ENCODE measurements at places on chromosomes 1 and 21.

DNA sequence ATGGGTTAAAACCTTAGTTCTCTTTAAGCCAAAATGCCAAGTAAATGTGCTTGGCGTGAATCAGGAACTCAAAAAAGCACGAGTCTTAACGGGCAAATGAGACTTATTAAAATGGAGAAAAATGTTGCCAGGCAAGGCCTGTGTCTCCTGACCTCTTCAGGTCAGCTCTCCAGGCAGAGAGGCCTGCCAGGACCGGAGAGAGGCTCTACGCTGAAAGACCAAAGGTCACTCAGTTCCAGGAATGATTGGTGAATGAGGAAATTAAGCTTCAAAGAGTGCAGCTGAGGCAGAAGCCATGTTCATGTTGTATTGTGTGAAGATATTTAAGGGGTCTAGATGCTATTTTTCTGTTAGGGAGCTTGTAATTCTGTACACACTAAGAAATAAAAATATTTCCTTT lies 66.6 kb downstream of the SPAG17 start:
- DNase-seq: no peak

- no peak for DNase-seq
These were observed 158.0 kb downstream of the CENPF start for GRCh38 chr1:214761030-214761429.

- no peak for DNase-seq
These were observed 35.7 kb upstream of the EPS8L3 start for GRCh38 chr1:109799445-109799844.

- DNase-seq: no peak
These were observed 46.4 kb upstream of the BARHL2 start for GRCh38 chr1:90763506-90763905.

DNA sequence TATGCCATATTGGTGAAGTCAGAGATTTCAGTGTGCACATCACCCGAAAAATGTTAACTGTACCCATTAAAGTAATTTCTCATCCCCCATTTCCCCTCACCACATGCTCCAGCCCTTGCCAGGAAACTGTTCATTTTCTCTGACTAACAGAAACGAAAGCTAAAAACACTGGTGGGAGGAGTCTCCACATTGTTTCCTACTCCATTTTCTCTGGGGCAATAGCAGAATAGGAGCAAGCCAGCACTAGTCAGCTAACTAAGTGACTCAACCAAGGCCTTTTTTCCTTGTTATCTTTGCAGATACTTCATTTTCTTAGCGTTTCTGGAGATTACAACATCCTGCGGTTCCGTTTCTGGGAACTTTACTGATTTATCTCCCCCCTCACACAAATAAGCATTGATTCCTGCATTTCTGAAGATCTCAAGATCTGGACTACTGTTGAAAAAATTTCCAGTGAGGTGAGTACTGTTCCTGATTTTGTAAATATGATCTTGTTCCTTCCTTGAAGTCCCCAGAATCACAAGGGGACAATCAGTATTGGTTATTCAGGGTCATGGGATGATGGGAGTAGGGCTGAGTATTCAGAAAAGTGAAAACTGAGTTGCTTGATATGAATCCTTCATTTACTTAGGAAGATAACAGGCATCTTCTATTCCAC lies at the start of gene IFI16:
TSS of gene IFI16 (plus strand) at position 204 of the 658 bp plus-strand sequence. CDS start 4,774 bp downstream, outside the sequence.
- peak; percentile 11 for DNase-seq

- no peak for DNase-seq
These were observed 62.8 kb downstream of the XCL2 start for GRCh38 chr1:168480997-168481396.

GRCh38 chr1:7186382-7187111 lies 401.3 kb downstream of the CAMTA1 start:
- DNase-seq: no peak

DNA sequence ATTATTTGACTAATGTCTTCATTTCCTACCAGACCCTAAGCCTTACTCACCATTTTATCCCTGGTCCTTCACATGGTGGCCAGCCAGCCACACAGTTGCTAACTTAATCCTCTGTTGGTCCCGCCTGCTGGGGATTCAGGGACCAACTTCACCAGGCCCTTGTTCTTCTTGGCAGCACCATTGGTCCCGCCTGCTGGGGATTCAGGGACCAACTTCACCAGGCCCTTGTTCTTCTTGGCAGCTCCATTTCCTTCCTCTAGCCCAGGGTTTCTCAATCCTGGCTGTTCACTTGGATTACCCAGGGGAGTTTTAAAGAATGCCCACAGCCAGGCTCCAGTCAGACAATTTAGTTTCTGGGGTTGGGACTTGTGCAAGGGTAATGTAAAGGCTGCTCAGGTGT lies 233.1 kb upstream of the CSF3R start:
- no peak for DNase-seq

DNA sequence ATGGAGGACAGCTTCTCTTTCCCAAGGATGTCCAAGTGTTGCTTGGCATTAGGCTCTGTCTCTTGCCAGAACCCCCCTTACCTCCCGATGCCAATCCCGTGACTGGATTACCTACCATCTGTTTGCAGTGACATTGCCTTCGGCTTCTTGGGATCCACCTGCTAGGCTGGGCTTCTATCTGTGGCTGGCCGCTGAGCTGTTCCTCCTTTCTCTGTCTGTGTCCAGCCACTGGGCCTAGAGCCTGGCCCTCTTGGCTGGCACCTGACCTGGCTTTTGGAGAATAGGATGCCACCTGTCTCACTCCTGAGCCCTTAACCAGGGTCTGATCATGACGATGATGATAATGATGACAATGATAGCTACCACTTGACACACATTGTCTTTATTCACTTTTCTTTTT lies 41.6 kb upstream of the STUM start:
- DNase-seq: no peak

- DNase-seq: no peak
These were observed 18.8 kb downstream of the ITSN1 start for GRCh38 chr21:33661146-33661545.

DNA sequence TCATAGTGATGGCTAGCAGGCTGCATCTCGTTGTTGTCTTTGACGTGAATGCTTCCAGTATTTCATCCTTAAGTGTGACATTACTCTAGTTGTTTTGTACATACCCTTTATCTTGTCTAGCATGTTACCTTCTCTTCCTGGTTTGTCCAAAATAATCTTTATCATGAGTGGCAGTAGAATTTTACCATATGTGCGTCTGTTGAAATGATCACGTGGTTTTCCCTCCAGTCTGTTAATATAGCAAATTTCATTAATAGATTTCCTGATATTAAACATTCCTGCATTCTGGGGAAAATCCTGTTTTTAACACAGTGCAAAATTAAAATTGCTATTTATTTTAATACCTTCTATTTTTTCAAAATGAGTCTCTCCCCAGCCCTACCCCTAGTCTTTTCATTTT lies 15.6 kb downstream of the ADARB1 start:
- no peak for DNase-seq

DNA sequence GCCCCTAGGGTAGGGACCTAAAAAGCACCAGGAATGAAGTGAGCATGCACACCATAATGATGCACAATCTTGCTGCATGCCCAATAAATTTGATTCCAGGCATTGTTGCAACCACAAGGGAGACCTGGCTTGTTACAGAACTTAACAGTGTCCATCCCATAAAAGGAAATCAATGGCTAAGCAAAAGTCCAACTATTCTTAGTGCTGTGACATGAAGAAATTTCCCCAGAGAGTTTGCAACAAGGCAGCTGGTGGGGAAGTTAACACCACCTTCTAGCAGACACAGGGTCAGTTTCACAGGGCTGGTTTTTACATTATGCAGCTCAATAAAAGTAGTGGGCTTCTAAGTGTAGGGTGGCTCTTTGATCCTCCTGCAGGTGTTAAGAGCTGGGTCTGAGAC lies 221.1 kb downstream of the KCNJ6 start:
- no peak for DNase-seq

DNA sequence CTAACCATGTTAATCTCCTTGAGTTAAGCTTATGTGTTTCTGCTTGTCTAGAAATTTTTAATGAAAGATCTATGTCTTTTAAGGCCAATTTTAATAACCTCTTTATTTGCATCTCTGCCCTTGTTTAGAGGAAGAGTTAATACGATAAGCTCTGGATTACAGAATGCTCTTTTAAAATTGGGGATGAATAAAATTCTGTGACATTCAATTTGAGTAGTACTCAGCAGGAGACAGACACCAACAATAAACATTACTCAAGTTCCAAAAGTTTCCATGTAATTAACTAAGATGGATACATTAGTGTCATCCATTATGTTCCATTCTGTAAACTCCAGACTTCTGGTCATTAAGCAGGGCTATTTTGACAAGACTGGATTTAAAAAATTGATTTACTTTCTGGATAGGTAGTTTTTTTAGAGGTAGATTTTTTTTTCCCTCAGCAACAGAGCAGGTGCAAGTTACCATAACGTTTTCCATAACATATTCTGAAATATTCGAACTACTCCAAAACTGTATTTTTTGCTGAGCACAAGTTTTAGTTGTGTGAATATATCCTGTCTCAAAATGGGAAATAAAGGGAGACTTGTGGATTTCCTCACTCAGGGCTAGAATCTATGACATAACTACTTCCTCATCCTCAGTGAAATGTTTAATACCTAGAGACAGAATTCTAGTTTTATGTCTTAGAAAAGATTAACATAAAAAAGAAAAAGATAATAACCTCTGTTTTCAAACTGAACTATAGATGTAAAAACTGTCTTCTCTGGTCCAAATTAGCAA lies 221.7 kb downstream of the NEGR1 start:
- DNase-seq: no peak

- DNase-seq: peak; percentile 14
These were observed 26.1 kb upstream of the CLSTN1 start for GRCh38 chr1:9849691-9850441.

DNA sequence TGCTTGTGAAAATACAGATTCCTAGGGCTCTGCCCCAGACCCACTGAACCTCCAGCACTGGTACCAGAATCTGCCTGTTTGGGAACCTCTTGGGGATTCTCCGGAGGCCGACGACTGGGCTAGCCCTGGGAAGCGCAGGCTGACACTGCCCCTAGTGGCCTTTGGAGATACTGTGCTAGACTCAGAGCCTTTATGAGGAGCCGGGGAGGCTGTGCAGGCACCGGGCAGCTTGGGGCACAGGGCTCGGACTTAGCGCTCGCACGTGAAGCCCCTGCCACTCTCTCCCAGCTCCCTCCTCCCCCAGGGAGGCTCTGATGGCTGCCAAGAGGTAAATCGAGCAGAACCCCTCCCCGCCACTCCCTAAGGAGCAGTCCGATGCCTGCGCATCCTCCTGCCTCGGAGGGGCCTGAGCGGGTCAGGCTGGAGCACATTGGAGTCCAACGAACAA lies 144.6 kb upstream of the TNR start:
- DNase-seq: peak; percentile 68

DNA sequence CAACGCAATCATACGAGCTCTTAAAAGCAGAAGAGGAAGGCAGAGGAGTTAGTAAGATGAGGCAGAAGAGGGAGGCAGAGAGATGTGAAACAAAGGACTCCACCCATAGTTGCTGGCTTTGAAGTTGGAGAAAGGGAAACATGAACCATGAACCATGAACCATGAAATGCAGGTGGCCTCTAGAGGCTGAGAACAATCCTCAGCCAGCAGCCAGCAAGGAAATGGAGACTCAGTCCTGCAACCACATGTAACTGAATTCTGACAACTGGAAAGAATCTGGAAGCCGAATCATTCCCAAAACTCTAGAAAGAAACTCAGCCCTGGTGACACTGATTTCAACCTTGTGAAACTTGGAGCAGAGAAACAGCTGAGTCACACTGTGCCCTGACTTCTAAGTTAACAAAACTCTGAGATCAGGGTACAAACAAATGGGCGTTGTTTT lies 10.1 kb downstream of the DIPK1A start:
- DNase-seq: no peak

DNA sequence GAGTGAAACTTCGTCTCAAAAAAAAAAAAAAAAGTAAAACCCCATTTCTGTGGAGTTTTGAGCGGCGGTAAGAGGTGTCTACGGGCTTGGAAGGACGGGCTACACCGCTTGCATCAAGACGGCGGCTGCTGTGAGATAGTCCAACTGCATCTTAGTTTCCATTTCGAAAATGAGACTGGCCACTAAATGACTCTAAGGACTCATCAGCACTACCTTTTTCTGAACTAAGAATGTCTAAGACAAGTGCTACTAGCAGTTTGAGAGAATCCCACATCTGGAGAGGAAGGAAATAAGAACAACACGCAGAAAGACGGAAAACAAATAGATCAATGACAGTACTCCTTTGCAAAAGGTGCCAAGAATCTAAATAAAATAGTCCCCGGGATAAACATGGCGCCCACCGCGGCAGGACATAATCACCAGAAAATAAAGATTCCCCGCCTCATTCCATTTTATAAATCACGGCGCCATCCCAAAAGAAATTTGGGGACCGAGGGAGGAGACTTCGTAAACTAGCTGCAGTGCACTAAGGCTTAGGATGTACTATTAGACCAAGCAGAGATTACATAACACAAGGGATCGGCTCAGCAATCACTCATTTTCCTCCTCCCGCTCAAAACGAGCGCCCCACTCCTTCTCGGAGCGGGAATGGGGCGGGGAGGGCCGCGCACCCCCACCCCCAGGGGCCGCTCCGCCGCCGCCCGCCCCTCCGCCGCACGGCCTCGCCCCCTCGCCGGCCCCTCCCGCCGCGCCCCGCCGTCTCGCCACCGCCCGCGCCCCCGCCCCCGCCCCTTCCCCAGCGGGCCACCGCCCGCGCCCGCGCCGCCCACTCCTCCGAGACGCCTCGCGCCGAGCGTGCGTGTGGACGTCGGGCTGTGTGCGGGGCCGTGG lies 1.1 kb downstream of the POGZ start:
- peak; percentile 85 for DNase-seq

DNA sequence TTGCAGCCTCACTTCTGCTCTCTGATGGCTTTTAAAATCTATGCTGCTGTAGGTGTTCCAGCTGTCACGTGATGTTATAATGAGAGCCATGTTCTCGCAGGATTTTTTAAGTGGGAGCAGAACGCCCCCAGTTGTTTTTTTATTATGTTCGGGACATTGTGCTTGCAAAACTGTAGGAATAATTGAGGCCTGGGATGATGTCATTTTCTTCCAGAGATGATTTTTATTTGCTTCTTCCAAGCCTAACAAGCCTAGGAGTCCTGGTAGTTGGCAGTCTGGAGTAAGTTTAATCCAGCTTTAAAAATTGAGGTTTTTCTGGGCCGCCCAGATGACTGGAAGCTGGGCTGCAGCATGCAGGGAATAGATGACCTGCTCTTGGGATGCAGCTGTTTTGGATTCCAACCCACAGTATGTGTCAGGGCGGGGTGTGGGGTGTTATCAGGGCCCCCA lies 34.6 kb upstream of the CHIT1 start:
- no peak for DNase-seq
